Activated CD4-positive, alpha-beta T cell treated with anti-CD3 and anti-CD28 coated beads, Interleukin-2, amount 50 U/mL, for 24 hours (primary cell): ENCODE measurements at places on chromosomes 1 and 21.

DNA sequence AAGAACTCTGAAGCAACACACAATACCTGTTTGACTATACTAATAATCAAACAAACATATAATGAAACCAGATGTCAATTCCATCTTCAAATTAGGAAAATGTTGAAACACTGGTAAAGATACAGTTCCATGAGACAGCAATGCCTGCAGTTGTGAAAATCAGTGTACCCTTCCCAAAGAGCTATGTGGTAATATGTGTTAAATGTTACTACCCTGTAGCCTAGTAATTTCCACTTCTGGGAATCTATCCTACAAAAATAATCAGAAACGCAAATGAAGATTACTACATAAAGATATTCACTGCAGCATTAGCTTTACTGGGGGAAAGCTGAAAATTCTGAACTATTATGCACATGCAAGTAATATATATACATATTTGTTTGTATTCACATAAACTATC is 16.9 kb downstream of the GLIS1 start:
- DNase-seq, result no peak

DNA sequence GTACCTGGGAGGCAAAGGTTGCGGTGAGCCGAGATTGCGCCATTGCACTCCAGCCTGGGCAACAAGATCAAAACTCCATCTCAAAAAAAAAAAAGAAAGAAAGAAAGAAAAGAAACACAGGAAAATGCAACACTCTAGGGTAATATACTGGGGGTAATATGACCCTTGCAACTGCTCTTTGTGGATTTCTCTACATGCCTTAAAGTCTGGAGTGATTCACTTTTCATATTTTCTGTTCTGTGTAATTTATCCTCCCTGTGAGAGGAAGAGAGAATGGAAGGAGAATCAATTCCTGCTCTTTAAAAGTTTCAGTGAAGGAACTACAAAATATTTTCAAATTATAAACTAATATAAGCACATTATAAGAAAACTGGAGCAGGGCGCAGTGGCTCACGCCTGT is 22.7 kb downstream of the RIT1 start:
- no peak for DNase-seq

DNA sequence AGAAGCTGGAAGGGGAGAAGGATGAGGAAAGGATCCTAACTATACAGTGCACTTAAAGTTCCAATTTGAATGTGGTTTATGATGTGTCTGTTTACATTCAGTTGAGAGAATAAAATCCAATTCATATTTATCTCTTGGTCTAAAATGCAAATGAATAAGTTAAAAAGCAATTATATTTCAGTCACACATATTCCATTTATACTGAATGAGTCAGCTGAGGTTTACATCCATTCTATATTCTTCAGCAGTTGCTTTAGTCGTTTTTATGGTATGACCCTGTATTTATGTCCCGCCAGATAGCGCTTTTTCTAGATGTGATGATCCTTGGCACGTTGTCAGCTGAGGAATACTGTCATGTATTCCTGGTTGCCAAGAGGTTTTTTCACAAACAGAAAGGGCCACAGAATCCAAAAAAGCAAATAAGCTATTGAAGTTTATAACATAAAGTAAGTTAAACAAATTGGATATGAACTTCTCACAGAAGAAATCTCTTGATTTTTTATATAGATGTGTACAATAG is 866.2 kb downstream of the NCAM2 start:
- no peak for DNase-seq

- DNase-seq, result no peak
Measured at GRCh38 chr1:217896490-217896889, 265.3 kb downstream of the SPATA17 start.

DNA sequence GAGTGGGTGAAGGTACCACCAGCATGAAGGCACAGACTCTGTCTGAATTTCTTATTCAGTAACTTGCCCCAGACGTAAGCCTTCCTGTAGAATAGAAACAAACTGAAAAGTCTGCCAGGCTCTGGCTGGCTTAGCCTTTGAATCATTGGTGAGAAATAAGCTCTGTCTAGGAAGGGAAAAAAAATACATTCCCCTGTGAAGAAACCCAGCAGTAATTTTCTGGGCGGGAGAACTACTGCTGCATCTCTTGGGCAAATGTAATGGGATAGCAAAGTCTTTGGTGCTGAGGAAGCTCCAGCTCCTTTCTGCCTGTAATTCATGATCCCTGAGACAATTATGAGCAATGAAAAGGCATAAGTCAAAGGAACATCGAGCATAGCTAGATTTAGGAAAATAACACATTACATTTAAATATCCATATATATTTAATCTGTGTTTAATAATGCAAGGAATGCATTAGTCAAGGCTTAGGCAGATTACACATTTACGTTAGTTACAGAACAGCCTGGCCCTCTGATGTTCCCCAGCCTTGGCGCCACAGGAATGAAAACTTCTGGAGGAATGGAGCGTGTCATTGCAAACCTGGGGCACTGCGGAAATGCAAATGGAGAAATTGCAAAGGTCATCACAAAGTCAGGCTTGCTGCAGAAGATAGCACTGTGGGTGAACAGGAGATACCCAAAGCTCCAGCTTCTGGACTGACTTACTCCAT is 216.3 kb upstream of the CAMK1G start:
- DNase-seq, result no peak

GRCh38 chr1:23562137-23562876 is 3.0 kb upstream of the ID3 start:
- DNase-seq, result no peak

DNA sequence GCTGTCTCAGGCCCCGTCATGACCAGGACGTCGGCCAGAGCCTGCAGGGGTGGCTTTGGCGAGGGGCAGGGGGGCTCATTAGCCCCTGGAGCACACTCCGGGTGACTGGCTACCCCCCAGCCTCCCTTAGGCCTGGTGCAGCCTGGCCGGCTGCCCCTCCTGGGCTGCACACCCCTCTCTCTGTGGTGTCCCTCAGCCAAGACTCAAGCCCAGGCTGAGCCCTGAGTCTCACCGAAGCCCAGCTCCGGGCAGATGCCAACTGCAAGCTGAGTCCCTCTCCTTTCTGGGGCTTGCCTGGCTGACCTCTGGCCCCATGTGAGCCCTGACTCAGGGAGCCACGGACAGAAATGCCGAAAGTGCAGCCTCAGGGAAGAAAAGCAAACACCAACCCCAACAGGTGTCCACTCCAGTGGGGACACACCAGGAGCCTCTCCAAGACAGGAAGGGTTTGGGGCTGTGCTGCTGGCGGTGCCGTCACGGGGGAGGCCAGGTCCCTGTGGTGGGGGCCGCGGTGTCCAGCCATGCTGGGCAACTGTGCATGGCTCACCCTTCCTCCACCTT is 5.3 kb upstream of the IBA57 start:
- no peak for DNase-seq

DNA sequence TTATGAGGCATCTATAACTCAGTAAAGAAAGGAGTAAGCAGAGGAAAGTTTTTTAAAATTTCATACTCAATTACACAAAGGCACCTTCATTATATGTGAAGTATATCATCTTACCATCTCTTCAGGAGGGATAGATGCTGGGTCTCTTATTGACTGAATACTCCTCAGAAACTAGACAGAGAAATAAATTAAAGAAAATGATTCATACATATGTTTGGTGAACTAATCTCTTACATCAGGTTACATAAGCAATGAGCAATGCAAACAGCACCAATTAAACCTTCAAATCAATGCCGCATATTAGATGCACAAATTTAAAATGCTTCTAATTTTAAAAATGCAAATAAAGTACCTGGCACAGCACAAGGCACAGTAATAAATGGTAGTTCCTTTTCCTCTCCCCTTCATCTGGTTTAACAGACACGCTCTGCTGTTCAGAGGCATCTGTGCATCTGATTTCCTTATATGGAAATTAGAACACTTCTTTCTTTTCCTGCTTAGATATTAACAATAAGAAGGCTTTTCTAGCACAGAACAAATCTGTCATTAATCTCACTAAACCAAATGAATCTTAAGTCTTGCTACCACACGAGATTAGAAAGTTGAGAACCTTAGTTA is 20.0 kb downstream of the SCYL3 start:
- no peak for DNase-seq

DNA sequence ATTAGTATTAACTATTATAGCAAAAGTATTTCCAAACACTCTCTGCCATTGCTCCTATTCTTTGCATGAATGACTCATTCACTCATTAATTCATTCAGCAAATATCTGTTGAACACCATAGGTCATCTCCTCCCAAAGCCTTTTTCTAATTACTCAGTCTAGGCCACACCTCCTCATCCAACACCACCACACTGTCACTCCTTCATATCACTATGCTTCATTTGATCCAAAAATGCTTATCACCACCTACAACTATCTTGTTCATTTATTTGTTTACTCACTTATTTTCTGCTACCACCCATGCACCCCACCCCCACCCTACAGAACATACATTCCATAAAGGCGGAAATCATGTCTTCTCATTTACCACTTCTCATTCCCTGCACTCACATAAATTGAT is 94.4 kb upstream of the TNFSF4 start:
- DNase-seq, result no peak

DNA sequence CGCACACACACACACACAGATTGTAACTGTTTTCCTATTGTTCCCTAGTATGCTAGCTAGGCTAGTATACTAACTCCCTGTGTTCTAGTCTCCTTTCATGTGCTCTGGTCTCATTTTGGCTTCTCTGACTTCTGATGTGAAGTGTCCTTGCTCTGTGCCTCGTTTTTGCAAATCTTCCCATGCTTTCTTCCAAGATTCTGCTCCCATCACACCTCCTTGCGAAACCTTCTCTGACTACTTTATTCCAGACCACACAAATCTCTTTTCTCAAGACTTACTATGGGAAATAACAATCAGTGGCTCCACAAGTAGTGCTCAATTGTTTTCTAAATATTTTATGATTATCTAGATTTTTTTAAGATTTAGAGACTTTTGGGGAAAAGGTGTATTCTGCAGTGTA is 10.3 kb downstream of the PRRX1 start:
- DNase-seq, result no peak

DNA sequence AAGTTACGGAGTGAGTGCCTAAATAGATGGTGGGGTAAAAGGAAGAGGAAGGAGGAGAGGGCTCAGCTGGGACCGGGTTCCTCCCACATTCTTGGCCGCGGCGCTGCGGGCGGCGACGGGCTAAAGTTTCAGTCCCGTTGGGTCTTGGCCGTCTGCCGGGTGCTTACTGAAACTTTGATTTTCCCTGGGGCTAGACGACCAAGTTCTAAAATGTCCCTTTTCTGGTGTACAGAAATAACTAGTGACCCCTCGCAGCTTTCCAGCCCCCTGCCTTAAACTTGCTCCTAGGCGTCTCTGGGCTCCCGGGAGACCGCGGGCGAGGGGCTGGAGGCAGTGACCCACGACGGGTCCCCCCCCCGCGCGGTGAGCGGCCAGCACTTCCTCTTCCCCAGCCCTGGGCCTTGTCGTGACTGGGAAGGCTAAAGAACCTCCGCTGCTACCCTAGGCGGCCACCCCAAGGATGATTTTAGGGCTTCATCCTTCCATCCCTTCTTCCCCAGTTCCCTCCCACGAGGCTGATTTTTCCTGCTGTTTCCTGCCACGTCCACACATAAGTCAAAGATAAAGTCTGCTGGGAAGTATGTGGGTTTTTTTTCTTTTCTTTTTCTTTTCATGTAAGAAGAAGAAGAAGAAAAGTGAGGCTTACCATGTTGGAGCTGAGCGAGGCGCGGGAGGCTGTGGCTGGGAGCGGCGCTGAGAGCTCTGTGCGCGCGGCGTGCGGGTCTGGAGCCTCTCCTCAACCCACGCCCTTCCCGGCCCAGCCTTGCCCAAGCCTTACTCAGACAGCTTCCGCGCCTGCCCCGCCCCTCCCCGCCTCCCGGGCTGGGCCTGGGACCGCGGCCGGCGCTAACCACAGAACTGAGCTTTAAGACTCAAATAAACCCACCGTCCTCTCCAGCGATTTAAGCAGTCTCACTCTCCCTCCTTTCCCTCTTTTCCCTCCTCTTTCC is at the start of gene S100A11:
S100A11 (minus strand) TSS at position 738 of the 950 bp plus-strand sequence; CDS start at position 649, 89 bp downstream.
- DNase-seq, result peak; percentile 44

- no peak for DNase-seq
Measured at GRCh38 chr21:36708286-36709029, 9.5 kb downstream of the SIM2 start.

- DNase-seq, result no peak
Measured at GRCh38 chr1:22836850-22837249, 126.2 kb downstream of the EPHB2 start.

DNA sequence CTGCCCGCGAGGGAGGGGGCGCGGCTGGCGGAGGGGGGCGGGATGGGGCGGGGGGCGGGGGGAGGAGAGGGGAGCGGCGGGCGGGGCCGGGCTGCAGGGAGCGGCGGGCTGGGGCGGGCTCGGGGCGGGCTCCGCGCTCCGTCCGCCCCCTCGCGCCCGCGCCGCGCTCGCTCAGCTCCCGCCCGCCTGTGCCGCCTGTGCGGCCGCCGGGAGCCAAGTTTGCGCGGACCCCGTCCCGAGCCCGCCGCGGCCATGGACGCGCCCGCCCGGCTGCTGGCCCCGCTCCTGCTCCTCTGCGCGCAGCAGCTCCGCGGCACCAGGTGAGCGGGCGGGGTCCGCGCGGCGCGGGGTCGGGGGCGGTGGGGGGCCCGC is at the start of gene GABRD:
GABRD (plus strand) TSS at position 174 of the 372 bp plus-strand sequence; CDS start at position 253, 79 bp downstream.
- no peak for DNase-seq

DNA sequence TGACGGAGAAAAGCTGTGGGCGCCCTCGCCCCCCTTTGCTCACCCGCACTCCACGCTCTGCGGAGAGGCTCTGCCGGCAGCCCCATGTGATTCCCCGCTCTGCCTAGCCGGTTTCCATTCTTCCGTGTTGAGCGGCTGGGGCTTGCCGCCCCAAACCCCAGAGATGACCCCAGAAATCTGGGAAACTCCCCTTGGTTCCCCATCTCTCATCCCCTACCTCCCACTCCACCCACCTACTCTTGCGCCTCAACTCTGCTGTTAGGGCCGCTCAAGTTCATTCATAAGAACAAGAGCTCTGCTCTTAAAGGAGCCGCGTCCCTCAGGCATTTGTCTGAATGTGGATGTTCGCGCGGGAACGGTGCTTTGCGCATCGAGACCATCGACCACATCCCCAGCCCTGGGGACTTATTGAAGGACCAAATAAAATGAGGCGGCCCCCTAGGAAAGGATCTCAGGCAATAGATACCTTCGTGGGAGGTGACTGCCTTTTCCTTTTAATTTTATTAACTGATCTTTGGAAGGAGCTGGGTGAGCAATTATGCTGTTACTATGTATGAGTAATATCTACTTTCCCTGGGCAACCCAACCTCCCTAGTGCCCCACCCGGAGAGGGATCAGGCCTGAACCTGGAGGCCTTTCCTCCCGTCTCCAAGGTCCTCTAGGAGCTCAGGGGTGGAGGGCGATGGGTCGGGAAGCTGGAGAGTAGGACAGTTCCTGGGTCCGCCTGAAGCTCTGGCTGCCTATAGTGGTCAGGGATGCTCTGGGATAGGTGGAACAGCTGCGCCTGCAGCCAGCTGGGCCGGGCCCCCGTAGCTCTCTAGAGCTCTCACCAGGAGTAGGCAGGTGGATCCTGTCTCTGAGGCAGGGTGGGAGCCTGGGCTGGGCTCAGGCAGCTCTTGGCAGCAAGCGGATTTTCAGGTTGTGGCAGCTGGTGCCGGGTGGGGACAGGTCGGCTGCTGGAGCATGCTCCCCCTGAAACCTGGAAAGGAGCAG is 898 bp downstream of the MFSD2A start:
- peak; percentile 28 for DNase-seq

GRCh38 chr21:45556645-45557615 is 14.7 kb upstream of the SLC19A1 start:
- DNase-seq, result no peak

GRCh38 chr1:8166406-8166805 is 140.3 kb upstream of the ERRFI1 start:
- no peak for DNase-seq

GRCh38 chr1:5084676-5085075 is 430.3 kb downstream of the AJAP1 start:
- no peak for DNase-seq
